ENCODE measurements at places on chromosomes 5 and 9.
A peak's percentile ranks its signal among the peaks of the same experiment; 100 is the strongest.

DNA sequence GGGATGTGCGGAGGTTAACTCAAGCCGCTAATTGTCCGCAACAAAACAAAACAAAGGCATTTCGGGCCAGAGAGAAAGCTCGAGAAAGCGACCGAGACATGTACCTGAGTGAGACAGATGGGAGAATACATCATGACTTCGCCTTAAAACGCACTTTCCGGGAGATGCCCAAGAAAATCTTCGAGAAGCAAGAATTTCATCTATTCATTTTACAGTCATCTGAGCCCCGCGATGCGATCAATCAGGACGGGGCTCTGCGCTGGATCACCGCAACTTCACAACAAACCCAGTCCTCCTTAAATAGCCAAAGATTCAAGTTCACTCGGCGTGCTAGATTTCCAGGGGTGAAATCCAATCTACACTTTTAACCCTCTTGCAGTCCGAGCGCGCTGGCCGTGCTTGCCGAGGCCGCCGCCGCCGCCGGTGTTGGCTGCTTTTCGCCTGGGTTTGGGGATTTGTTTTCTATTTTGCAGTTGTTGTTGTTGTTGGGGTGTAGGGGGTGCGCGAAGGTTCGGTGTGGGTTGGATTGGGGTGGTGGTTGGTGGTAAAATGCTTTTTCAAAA lies 482 bp downstream of the NFIB start:
- peak; percentile 6 for ATAC-seq

DNA sequence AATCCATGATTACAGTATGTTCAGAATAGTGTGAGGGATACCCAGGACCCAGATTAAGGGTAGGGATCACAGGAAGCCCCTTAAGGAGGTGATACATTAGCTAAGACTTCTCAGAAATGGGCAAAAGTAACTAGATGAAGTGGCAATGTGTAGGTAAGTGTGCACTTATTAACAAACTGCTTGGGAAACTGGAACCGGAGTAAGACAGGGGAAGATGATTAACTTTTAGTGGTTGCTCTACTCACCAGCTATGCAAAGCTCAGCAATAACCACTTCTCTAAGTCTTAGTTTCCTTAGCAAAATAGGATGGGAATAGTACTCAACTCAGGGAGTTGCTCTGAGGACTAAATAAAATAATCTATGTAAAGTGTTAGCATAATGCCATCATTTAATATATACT lies 182.2 kb downstream of the MCTP1 start:
- ATAC-seq = no peak

- ATAC-seq = no peak
Measured at GRCh38 chr9:107397076-107398044, 92.2 kb downstream of the KLF4 start.

DNA sequence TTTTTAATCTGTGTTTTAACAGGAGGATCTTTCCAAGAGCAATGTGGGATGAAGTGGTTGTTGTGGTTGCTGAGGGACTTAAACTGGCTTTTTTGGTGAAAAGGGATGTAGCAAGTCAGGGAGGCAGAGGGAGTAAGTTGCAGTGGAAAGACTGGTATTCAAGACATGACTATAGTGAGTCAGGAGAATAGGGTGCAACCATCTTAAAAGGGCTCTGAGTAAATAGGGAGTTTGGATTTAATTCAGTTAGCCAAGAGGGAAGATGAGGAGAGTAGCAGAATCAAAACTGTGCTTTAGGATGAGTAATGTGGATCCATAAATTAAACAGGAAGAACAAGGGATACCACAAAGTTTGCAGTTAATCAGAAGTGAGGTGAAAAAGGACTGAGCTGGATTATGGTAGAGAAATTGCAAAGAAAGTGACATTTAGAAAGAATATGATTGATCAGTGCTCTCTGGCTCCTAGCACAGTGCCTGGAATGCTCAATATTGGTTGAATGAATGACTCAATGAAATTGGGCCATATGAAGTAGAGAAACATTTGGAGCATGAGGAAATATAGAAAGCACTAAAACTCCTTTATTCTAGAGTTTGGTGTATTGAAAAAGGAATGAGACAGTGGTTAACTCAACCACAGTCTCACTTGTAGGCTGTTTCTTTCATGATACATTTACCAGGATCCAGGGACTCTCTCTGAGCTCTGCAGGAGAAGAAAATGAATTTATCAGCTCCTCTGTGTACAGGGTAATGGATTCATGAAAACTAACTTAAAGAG lies 5.1 kb downstream of the POLR3G start:
- no peak for ATAC-seq

DNA sequence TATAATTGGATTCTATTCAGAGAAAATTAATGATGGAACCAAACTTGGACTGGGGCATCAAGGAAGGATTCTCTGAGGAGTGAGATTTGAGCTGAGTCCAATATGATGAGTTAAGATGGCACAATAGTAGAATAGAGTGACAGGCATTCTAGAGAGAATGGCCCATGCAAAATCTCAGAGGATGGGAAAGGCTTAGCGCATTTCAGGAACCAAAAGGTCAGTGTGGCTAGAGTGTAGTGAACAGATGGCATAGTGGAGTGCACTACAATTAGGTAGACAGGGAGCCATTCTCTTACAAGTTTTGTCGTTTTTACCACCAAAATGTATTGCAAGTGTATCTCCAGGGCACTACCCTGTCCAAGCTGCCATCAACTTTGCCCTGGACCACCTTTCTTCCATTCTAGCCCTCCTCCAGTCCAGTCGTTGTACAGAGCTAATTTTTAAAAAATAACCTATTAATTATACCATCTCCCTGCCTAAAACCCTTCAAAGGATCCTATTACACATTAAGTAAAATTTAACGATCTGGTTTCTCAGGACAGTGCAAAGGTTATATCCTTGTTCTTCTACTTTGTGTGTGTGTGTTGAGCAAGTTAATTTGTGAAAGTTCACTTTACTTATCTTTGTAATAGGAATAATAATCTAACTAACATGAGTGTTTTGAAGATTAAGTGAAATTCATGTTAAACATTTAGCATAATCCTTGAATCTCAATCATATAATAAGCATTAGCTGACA lies 211.7 kb downstream of the COMMD10 start:
- ATAC-seq = no peak

- no peak for ATAC-seq
Measured at GRCh38 chr5:103910011-103910410, 347.4 kb upstream of the NUDT12 start.

GRCh38 chr9:82972446-82972845 lies 90.5 kb downstream of the RASEF start:
- no peak for ATAC-seq

DNA sequence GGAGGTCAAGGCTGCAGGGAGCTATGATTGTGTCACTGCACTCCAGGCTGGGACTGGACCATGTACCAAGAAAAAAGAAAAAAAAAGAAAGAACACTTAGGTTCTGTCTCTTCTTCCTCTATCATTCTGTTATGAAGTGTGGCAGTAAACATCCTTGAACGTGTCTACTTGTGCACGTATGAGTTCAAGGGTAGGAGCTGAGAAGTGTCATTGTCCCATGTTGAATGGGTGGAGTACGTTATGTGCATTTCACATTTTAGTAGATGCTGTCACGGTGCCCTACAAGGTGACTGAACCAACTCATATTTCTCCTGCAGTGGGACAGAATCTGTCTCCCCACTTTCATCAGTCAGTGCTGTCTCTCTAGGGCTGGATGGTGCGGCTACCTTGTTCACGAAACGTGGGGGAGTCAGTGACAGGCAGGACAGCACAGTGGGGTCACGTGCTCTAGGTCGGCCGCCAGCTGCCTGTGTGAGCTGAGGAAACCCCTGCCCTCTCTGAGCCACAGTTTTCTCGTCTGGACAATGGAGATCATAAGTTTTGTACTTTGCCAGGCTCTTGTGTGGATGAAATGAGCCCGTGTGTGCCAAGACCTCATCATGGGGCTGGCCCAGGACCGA lies 47.2 kb downstream of the GTF3C4 start:
- ATAC-seq = no peak

DNA sequence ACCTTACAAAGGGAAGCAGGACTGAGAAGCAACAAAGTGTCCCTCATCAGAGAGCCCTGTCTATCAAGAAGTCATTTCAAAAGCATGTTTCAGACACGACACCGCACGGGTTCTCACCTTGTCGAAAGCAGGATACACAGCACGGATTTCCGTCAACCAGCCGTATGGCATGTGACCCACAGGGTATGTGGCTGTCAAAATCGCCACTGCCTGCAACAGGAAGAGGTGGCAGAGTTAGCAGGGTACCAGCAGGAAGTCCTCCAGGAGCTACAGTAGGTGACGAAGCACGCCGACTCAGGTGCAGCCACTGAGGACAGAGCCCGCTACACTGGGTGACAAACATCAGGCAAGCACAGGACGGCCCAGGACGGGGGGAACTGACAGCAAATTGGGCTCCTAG lies 81.2 kb downstream of the OTULIN start:
- no peak for ATAC-seq

GRCh38 chr5:180423598-180423997 lies 70.5 kb upstream of the GFPT2 start:
- no peak for ATAC-seq

GRCh38 chr5:132493821-132494220 lies 3.2 kb upstream of the IRF1 start:
- ATAC-seq = no peak

DNA sequence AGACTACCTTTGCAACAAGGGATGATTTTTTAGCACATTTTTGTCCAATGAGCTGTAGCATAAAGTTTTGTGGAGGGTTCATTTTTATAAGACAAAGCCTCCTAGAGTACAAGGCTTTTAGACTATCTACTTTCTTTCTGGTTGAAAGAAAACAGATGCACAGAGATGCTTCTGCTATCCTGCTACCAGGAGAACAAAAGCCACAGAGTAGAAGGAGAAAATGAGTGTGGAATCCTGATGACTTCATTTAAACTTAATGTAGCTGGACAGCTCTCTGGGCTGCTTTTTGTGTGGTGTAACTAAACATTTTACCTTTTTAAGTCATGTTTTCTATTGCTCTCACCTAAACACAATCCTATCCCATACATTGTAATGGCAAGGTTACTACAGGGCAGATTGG lies 1009.4 kb downstream of the TLE1 start:
- ATAC-seq = no peak

DNA sequence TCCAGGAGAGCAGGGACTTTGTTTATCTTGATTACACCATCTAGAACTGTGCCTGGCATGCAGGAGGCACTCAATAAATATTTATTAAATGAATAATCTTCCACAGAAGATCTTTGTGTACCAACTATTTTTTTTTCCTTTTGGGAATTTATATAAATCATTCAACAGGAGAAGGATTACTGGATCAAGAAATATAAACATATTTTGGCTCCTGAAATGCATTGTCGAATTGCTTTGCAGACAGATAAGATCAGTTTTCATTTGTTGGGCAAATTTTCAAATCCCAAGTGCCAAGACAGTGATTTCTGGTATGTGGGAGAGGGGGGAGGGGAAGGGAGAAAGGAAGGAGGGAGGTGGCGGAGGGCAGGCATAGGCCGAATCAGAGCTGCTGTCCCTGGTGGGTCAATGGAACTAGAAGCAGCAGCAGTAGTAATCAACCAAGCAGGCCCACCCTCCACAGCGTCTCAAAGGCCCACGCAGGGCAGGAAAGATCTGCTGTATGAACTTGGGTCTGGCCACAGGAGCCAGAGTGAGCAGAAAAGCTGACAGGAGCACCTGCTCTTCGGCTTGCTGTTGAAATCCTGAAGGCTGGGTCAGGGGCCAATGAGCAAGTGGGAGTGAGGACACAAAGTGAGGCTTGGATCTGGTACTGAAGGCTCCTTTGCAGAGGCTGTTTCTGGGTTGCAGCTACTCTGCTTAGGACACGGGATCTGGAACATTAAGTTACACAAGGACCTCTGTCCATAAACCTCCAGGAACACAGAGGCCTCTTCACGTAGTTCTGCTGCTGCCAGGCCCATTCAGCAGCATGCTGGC lies 15.8 kb upstream of the TRAF1 start:
- no peak for ATAC-seq

DNA sequence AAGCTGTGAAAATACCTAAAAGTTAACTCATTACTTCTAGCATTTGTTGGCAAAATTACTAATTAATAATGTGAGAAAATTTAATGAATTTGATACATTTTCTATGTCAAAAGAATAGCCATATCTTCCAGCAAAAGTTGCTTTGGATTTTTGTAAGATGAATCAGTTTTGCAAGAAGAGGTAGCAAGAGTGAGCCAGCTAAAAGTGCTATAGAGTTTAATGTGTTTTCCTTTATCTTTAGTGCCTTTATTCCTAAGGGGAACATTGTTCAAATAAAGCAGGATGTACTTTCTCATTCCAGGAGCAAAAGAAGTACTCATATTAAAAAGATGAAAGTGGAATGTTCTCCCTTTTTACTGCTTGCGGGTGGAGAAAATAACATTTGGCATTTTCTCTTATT lies 622.2 kb downstream of the ANXA1 start:
- ATAC-seq = no peak

- ATAC-seq = no peak
Measured at GRCh38 chr5:159820692-159821091, 95.6 kb upstream of the ADRA1B start.

GRCh38 chr5:81070571-81071255 lies 110.5 kb downstream of the RASGRF2 start:
- ATAC-seq = no peak

- no peak for ATAC-seq
Measured at GRCh38 chr9:109020581-109021511, 7.5 kb upstream of the CTNNAL1 start.

DNA sequence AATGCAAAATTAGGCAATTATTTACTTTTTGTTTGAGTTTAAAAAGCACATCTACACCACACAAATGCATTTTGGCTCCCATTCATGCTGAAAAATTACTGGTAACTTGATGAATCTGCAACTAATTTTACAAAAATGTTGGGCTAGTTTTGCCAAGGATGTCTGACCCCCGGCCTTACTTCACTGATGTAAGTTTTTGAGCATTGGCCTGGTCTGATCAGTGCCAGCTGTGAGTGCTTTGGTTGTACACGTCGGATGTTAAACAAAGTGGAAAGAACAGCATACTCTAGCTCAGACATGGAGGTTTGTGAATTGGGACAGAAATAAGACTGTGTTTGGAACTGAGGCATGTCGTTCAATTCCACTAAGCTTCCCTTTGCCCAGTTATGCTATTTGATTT lies 1044.2 kb downstream of the TLE4 start:
- no peak for ATAC-seq

DNA sequence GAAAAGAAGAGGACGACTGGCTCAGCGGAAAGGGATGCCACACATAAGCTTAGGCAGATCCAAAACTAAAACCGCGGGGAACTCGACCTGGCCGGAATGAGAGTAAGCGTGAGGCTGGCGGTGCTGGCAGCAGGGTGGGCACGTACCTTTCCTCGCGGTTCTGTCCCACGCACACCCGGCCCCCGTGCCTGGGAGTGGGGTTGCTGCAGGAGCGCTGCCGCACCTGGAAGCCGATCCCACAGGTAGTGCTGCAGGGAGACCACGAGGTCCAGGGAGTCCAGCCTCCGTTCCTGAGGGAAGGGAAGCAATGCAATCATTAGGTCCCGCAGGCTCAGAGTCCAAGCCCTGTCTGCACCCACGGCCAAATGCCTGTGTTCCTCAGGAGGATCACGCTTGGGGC lies 427.0 kb downstream of the SEMA5A start:
- ATAC-seq = no peak

- peak; percentile 24 for ATAC-seq
Measured at GRCh38 chr9:105647595-105648349, 14.5 kb upstream of the TAL2 start.

GRCh38 chr5:160448886-160449285 lies 27.2 kb downstream of the PTTG1 start:
- ATAC-seq = no peak

Measured in motor neuron (in vitro differentiated cells).